ENCODE measurements at places on chromosomes 12 and 14.

- DNase-seq, result peak; percentile 9
These were observed 261.5 kb downstream of the PCNX1 start for GRCh38 chr14:71168564-71169427.

DNA sequence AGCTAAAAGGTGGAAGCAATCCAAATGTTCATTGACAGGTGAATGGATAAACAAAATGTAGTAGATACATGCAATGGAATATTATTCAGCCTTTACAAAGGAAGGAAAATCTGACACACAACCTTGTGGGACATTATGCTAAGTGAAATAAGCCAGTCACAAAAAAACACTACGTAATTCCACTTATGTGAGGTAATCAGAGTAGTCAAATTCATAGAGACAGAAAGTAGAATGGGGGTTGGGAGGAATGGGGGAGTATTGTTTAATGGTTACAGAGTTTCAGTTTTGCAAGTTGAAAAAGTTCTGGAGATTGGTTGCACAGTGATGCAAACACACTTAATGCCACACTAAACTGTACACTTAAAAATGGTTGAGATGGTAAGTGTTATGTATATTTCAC lies 62.8 kb downstream of the LIN52 start:
- DNase-seq, result no peak

GRCh38 chr12:86729739-86730138 lies 473.5 kb upstream of the MGAT4C start:
- no peak for DNase-seq

DNA sequence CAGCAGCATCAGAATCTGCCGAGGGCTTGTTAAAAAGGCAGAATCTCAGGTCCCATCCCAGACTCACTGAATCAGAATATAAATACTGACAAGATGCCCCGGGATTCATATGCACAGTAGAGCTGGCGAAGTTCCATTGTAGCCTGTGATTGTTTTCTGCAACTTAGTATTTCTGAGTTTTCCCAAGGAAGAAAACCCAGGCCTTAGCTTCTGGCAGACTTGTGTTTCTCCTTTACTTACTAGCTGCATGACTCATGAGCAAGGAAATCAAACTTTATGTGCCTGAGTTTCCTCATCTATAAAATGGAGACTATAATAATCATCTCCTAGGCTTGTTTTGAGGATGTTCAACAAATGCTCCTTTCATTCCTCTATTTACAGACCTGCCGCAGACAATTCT lies 278.5 kb upstream of the PLEKHG7 start:
- peak; percentile 34 for DNase-seq

DNA sequence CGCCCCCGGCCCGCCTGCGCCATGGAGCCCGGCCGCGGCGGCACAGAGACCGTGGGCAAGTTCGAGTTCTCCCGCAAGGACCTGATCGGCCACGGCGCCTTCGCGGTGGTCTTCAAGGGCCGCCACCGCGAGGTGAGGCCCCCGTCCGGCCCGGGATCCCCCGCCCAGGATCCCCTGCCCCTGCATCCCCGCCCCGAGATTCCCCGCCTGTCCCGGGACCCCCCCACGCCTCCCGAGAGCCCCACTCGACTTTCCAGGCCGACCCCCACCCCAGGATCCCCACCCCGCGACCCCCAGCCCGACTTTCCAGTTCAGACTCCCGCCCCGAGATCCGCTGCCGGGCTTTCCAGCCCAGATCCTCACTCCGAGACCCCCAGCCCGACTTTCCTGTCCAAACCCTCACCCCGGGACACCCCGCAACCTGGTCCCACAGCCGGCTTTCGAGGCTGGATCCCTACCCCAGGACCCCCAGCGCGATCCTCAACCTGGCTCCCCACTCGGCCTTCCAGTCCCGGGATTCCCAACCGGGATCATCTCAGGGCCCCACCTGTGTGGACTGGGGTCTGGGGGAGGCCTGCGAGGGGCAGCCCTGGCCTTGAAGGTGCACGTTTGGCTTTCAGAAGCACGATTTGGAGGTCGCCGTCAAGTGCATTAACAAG lies 688 bp downstream of the ULK1 start:
- DNase-seq, result no peak

GRCh38 chr12:23757541-23757962 lies 191.9 kb downstream of the SOX5 start:
- DNase-seq, result no peak

GRCh38 chr12:112023759-112024396 lies 10.7 kb downstream of the ERP29 start:
- DNase-seq, result no peak

DNA sequence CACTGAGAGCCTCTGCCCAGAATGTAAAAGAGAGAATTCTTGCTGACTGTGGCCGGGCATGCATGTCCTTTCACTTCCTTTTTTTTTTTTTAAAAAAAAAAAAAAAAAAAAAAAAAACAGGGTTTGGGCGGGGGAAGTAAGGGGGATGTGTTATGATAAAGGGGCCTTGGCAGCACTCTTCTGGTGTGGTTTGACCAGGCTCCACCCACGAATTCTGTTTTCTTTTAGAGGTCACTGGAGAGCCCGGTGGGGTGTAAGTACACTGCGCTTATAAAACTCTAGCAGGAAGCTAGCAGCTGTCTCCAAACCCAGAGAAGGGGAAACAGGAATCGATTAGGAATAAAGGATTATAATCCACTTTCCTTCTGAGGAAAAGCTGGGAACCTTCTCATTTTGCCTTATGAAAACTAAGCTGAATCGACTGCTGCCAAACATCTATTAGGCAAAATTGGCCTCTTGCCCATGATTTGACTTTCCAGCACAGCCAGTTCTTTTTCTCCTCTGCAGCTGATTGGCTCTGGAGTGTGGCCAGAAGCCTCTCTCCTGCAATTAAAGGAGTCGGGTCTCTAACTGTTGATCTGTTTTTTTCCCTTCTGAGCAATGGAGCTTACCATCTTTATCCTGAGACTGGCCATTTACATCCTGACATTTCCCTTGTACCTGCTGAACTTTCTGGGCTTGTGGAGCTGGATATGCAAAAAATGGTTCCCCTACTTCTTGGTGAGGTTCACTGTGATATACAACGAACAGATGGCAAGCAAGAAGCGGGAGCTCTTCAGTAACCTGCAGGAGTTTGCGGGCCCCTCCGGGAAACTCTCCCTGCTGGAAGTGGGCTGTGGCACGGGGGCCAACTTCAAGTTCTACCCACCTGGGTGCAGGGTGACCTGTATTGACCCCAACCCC lies 27.7 kb upstream of the HIGD1C start:
- DNase-seq, result peak; percentile 65

- DNase-seq, result no peak
These were observed 65.1 kb downstream of the DAAM1 start for GRCh38 chr14:59253527-59253926.

GRCh38 chr14:58408681-58409215 lies 13.0 kb downstream of the TOMM20L start:
- no peak for DNase-seq

DNA sequence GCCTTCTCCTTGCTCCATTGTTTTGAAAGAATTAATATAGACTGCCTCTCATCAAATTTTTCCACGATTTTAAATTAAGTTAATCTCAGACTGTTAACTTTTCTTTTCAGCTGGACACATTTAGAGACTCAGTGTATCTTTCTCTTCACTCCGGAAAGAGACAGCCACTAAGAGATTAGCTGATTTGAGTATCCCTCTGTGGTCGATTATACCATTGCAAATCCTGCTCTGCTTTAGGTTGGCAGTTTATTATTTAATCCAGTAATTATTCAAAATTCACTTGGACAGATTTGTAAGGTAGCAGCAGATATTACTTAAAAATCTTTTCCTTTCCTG lies 588 bp upstream of the TWF1 start:
- no peak for DNase-seq

GRCh38 chr12:9761419-9761781 lies 699 bp upstream of the CD69 start:
- peak; percentile 27 for DNase-seq

- DNase-seq, result peak; percentile 17
These were observed 95.7 kb downstream of the PDE3A start for GRCh38 chr12:20463913-20464524.

- no peak for DNase-seq
These were observed 4.5 kb downstream of the TBX3 start for GRCh38 chr12:114679452-114679875.

DNA sequence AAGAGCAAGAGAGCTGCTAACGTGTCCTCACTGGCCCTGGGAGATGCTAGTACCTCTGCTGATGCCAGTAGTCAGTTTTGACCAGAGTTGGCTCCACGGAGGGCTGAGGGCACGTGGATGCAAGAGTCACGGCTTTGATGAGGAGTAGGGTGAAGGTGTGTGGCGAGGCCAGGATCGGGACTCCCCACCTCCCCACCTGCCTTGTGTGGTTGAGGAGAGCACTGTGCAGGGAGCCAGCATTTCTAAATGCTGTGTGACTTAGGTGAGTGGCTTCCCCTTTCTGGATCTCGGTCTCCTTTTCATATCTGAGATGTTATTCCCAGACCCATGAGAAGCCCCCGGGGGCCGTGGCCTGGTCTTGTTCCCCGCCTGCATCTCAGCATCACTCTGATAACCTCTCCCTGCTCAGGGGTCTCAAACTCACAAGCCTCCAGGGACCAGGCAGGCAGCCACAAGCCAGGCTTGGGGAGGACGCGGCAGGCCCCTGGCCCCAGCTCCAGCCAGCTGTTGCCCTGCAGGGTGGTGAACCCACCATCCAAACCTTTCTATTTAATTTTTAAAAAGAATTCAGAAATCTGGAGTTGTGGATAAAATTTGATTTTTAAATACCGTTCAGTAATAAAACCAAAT lies 32.1 kb downstream of the MVK start:
- DNase-seq, result no peak

DNA sequence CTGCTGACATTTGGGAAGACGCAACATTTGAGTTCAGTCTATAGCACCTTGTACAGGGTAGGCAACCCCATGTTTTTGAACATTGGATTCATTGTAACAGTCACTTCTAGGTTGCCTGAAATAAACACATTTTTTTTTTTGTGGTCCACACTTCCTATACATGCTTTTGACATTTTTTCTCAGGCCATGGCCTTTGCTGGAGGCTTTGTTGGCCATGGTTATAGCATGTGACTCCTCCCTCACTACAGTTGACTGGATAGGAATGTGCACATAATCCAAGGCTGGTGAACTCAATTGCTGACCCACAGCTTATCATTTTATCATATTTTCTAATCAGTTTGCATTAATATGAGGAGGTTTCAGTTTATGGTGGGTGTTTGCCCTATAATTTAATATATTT lies 60.6 kb downstream of the TMEM117 start:
- peak; percentile 62 for DNase-seq

DNA sequence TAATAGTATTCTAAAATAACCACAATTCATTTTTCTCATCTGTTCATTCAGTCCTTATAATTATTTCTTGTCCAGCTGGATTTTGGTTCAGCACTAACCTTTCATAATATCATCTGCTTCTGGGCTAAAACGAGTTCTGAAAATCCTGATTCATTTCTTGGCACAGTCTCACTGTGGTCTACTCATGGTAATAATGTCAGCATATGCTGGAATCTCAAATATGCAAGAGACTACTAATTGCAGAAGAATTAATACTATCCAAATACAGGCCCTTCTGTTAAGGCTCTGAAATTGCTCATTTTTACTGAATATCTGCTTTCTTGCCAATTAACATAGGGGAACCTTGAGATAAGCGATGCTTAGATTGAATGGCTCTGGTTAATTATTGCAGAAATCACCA lies 597.1 kb downstream of the RPL10L start:
- DNase-seq, result peak; percentile 73

GRCh38 chr14:104956290-104956890 lies 21.8 kb downstream of the AHNAK2 start:
- no peak for DNase-seq

DNA sequence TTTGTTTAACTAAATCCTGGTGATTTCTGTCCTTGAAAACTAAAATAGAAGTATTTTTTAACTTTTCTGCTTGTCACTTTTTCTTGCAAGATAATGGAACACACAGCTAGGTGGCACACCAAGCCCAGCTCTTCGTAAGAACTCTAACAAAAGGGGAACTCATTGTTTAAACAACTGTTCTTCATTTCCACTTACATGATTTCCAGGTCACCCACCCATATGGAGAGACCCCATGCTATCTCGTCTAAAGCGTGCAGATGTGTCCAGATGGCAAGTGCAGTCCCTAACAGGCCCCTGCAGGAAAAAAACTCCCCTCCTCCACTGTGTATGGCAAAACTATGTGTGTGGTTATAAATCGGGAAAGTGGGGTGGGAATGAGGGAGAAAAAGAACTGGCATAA lies 43.3 kb upstream of the NT5DC3 start:
- peak; percentile 20 for DNase-seq

All from kidney tubule cell (primary cell).